ACHN (cell line): ENCODE measurements at places on chromosomes 11 and 22.
A peak's percentile ranks its signal among the peaks of the same experiment; 100 is the strongest.

- no peak for DNase-seq
Observed at GRCh38 chr11:16125796-16126195, 230.6 kb downstream of the SOX6 start.

GRCh38 chr22:42026705-42027104 is 28.1 kb downstream of the WBP2NL start:
- no peak for DNase-seq

DNA sequence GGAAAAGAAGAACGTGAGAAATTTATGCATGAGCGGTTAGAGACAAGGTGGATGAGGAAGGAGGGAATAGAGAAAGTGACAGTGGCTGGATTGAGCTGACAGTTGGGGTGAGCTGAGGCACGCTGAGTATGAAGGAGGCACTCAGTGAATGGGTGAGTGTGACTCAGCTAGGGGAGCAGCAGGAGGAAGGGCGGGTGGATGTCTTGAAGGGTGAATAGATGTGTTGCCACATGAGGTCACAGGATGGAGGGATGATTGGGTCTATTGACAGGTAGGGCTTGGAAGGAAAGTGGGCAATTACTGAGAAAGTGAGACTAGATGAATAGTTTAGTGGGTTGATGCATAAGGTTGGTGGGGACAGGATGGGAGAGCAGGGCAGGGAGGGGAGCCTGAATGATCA is 8.0 kb downstream of the IFITM10 start:
- DNase-seq: no peak

- no peak for DNase-seq
Observed at GRCh38 chr11:119858288-119858687, 129.3 kb upstream of the NECTIN1 start.

DNA sequence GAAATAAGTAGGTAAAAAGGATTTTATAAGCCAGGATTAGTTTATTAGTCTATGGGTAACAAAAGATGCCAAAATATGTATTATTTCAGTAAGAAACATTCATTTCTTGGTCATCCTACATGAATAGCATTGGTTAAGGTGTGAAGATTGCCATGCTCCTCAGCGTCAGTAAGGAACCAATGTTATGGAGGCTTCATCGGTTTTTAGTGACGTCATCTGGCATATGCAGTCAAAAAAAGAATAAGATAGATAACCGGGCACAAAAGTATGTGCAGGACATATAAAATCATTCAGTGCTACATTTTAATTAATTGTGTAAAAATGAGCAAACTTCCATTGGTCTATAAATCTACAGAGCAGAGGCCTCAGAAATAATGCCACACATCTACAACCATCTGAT is 29.4 kb downstream of the TRIM5 start:
- no peak for DNase-seq

- no peak for DNase-seq
Observed at GRCh38 chr11:46958777-46959176, 22.2 kb downstream of the CSTPP1 start.

GRCh38 chr22:39463931-39464390 is 7.1 kb downstream of the MGAT3 start:
- DNase-seq: no peak

GRCh38 chr22:23210428-23211170 is 30.3 kb downstream of the BCR start:
- no peak for DNase-seq

- peak; percentile 76 for DNase-seq
Observed at GRCh38 chr22:35835998-35836691, 118.5 kb downstream of the APOL5 start.
